ENCODE measurements at places on chromosomes 13 and 19. TPM values are rescaled to one million over a fixed set of nuclear protein-coding genes. Genes with fewer than 3 reads are reported as not detected.

DNA sequence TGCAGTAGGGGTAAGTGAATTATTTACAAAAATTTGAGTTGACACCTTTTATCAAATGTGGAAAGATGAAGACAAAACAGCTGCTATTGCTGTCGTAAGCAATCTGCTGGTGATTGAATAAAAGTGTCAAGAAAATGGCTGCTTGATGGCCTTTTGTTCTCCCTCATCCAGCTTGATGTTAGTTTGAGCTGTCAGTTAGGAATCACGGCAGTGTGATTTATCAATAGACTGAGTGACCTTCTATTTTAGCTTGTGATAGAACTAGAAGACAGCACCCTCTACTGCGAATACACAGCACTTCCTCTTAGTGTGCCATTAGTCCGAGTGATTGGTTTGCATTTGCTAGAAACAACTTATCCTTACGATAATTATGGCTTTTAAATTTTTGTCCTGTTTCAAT, 76.3 kb downstream of the MZT1 start:
- H3K27me3 ChIP-seq, result no peaks in the 10 kb centered on the region
- H3K27ac ChIP-seq, result no peak overlapping the region
- H3K4me1 ChIP-seq, result no peaks in the 10 kb centered on the region
- DNase-seq, result no peak
- no peak overlapping the region for H3K4me3 ChIP-seq
- H3K36me3 ChIP-seq, result no peaks in the 10 kb centered on the region

GRCh38 chr13:111664696-111665095, 344.3 kb downstream of the TEX29 start:
- H3K36me3 ChIP-seq, result no peaks in the 10 kb centered on the region
- no peak overlapping the region for H3K27ac ChIP-seq
- H3K27me3 ChIP-seq, result no peaks in the 10 kb centered on the region
- no peak overlapping the region for H3K4me3 ChIP-seq
- no peak for DNase-seq
- no peaks in the 10 kb centered on the region for H3K4me1 ChIP-seq

DNA sequence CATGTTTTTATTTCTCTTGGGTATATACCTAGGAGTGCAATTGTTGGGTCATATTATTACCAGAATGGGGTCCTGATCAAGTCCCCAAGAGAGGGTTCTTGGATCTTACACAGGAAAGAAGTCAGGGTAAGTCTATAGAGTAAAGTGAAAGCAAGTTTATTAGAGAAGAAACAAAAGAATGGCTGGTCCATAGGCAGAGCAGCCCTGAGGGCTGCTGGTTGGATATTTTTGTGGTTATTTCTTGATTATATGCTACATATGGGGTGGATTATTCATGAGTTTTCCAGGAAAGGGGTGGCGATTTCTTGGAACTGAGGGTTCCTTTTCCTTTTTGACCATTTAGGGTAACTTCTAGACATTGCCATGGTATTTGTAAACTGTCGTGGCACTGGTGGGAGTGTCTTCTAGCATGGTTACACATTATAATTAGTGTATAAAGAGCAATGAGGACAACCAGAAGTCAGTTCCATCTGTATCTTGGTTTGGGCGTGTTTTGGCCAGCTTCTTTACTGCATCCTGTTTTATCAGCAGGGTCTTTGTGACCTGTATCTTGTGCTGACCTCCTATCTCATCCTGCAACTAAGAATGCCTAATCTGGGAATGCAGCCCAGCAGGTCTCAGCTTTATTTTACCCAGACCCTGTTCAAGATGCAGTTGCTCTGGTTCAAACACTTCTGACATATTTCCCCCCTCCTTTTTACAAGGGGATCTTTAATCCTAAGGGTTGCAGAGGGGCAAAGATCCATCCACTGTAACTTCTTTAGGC, 41.1 kb downstream of the CEACAM1 start:
- H3K27me3 ChIP-seq, result no peaks in the 10 kb centered on the region
- no peak overlapping the region for H3K27ac ChIP-seq
- no peak overlapping the region for H3K4me3 ChIP-seq
- DNase-seq, result no peak
- no peaks in the 10 kb centered on the region for H3K36me3 ChIP-seq

GRCh38 chr19:4338441-4339355, at the start of gene STAP2:
Gene STAP2, minus strand, starts transcription at chr19:4338827. Its CDS starts 74 bp downstream, at chr19:4338753.
- H3K4me3 ChIP-seq, result peak within 1 kb of the TSS; percentile 53
- no peaks in the 10 kb centered on the region for H3K27me3 ChIP-seq
- peaks cover 24% of the 10 kb centered on the region for H3K4me1 ChIP-seq
- DNase-seq, result peak; percentile 39

- H3K4me3 ChIP-seq, result no peak overlapping the region
- no peaks in the 10 kb centered on the region for H3K36me3 ChIP-seq
- DNase-seq, result no peak
Observed at GRCh38 chr19:29040292-29040691, 172.7 kb downstream of the UQCRFS1 start.

DNA sequence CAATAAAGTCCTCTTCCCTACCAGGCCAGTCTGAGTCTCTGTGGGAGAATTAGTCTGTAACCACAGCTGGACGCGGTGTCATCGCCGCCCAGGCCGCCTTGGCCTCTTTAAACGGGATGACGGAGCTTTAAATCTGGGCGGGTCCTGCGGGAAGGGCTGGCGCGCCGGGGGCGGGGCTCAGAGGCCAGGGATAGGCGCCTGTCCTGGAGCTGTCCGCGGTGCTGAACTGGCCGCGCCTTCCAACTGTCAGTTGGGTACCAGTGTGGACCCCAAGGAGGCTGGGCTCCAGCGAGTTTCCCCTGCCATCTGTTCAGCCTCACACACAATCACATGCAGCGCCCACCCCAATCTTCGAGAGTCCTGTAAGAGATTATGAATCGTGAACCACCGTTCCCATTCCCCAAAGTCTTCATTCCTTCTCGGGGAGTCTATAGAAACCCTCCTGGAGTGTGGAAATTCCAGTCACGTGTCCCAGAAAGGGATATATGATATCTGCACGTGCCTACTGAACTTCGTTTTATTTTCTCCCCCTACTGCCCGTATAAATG, 11.5 kb downstream of the APLP1 start:
- H3K4me1 ChIP-seq, result peaks cover 4% of the 10 kb centered on the region
- H3K27ac ChIP-seq, result no peak overlapping the region
- no peaks in the 10 kb centered on the region for H3K36me3 ChIP-seq
- H3K27me3 ChIP-seq, result no peaks in the 10 kb centered on the region
- peak; percentile 78 for DNase-seq

DNA sequence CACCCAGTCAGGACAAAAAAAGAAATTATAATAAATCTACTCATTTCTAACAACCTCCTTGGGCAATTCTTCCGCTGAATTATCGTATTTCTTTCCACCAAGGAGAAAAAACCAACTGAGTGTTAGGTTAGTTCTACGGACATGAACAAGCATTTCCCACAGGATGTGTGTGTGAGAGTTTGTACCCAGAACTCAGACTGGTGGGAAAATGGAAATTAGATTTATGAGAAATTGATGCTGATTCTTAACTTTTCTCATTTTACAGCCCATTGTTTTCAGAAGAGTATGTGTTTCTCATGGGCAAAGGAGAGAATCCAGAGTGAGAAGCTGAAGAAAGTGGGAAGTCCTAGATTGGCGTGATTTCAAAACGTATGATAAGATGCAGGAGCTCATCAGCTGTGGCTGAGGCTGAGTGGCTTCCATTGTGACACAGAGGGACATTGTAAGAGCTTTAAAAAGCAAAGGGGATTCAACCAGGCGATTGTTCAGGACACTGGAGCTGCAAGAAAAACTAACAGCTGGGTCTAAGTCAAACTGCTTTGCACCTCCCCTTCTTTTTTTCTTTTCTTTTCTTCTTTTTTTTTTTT, 184.7 kb upstream of the ARGLU1 start:
- H3K27ac ChIP-seq, result no peak overlapping the region
- DNase-seq, result no peak
- H3K27me3 ChIP-seq, result no peaks in the 10 kb centered on the region
- no peaks in the 10 kb centered on the region for H3K4me1 ChIP-seq
- no peak overlapping the region for H3K4me3 ChIP-seq

DNA sequence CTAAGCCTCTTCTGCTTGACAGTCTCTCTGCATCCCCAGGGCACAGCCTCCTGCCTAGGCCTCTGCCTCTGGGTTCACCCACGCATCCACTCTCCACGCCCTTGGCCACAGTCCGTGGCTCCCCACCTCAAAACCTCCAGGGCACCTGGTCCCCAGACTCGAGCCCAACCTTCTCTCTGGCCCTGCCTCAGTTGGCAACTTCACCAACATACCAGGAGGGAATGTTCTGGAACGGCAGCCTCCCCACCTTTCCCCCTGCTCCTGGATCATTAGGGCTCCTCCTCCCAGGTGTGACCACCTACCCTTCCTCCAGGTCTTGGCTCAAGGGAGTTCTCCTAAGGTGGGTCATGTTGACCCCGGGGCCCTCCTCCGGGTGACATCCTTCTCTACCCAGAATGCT, 69.1 kb downstream of the SOX1 start:
- no peak for DNase-seq
- no peaks in the 10 kb centered on the region for H3K36me3 ChIP-seq
- no peaks in the 10 kb centered on the region for H3K27me3 ChIP-seq
- H3K27ac ChIP-seq, result no peak overlapping the region
- H3K4me1 ChIP-seq, result no peaks in the 10 kb centered on the region

DNA sequence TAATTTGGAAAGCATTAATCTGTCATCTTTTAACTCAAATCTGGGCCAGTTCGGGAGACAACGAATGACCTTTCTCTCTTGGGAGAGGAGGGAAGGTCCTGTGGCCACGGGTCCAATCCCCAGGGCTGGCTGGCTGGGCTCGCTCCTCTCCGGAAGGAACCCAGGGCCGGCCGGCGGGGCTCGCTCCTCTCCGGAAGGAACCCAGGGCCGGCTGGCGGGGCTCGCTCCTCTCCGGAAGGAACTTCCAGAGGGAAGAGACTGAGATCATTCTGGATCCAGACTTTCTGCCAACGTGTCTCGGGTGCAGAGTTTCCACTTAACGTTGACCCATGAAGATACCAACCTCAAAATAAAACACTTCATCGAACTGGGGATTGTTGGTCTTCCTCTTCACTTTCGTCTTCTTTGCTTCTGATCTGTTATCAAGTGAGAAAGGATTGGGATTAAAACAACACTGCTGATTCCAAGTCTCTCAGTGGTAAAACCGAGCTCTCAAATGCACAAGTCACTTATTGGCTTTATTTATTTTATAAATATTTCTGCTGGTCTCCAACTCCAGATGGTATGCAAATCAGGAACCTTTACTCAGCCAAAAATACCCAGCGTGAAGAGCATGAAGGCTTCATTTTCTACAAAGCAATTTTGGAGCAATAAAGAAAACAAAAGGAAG, 53.3 kb upstream of the C13orf46 start:
- H3K27ac ChIP-seq, result peak overlapping the region; percentile 49
- H3K27me3 ChIP-seq, result no peaks in the 10 kb centered on the region
- H3K4me1 ChIP-seq, result peaks cover 27% of the 10 kb centered on the region
- no peaks in the 10 kb centered on the region for H3K36me3 ChIP-seq
- H3K4me3 ChIP-seq, result no peak overlapping the region
- no peak for DNase-seq

GRCh38 chr13:20118268-20119140, 42.3 kb downstream of the GJA3 start:
- H3K4me3 ChIP-seq, result peak overlapping the region; percentile 70
- H3K27ac ChIP-seq, result no peak overlapping the region
- peak; percentile 39 for DNase-seq
- peaks cover 10% of the 10 kb centered on the region for H3K27me3 ChIP-seq

- no peaks in the 10 kb centered on the region for H3K36me3 ChIP-seq
- H3K27ac ChIP-seq, result no peak overlapping the region
- DNase-seq, result peak; percentile 29
- peaks cover 24% of the 10 kb centered on the region for H3K4me1 ChIP-seq
Observed at GRCh38 chr13:50527188-50527587, 316.3 kb downstream of the DLEU7 start.

DNA sequence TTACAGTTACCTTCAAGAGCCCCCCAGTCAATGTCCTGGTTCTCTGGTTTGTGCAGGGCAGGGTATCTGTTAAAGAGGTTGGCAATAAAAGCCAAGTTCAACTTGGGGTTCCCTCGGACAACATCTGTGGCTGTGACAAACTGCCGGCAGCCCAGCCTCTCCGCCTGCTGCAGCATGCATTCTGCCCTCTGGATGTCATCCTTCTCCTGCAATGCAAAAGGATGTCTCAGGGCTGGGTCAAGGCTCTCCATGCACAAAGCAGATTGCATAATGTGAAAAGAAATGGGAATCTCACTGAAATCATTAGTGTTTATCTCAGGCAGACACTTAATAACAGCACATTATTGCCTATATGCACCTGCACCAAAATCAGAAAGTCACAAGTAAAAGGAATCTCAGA, 35.1 kb downstream of the LCP1 start:
- H3K4me3 ChIP-seq, result no peak overlapping the region
- H3K27ac ChIP-seq, result no peak overlapping the region
- H3K36me3 ChIP-seq, result peaks cover 4% of the 10 kb centered on the region
- DNase-seq, result no peak
- no peaks in the 10 kb centered on the region for H3K27me3 ChIP-seq

DNA sequence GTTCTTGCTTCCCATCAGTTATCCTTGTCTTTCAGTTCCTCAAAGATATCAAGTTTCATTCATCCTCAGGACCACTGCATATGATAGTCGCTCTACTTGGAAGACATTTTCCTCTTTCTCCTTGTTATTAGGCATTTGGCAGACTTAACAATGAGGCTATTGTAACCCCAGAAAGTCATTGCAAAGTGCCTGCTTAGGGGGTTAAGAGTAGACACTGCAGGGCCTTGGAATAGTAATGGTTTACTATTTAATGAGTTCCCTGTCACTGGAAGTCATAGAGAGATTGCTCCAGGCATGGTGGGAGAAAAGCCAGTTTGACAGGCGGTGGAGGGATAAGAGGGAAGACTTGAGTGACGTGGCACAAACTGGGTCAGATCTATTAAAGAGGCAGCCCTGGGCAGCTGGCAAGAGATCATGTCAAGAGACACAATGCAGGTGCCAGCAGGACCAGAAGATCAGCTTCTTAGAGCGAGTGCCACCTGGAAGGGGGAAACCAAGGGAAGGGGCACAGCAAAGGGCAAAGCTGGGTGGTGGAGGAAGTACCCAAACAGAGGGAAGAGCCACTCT, 16.8 kb upstream of the CPB2 start:
- peaks cover 13% of the 10 kb centered on the region for H3K4me1 ChIP-seq
- H3K36me3 ChIP-seq, result no peaks in the 10 kb centered on the region
- H3K27ac ChIP-seq, result no peak overlapping the region
- no peak for DNase-seq
- no peaks in the 10 kb centered on the region for H3K27me3 ChIP-seq

DNA sequence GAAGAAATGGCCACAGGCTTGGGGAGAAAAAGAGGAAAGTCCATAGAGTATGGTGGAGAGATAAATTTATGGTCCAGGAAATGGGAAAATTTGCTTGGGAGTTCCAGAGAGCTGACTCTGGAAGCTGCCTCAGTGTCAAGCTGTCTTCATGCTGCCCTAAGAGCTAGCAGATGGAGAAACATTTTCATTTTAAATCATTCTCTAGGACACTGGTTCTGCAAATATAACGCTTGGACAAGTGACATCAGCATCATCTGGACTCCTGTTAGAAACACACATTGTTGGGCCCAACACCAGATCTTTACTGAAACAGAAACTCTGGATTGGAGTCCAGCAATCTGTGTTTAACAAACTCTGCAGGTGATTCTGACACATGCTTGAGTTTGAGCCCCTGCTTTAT, 592.0 kb upstream of the KLF12 start:
- no peaks in the 10 kb centered on the region for H3K4me1 ChIP-seq
- H3K27me3 ChIP-seq, result no peaks in the 10 kb centered on the region
- no peak for DNase-seq
- H3K36me3 ChIP-seq, result no peaks in the 10 kb centered on the region
- H3K4me3 ChIP-seq, result no peak overlapping the region
- H3K27ac ChIP-seq, result no peak overlapping the region

GRCh38 chr13:98301721-98302120, 124.7 kb upstream of the RNF113B start:
- no peak for DNase-seq
- no peak overlapping the region for H3K27ac ChIP-seq
- no peaks in the 10 kb centered on the region for H3K36me3 ChIP-seq
- H3K27me3 ChIP-seq, result no peaks in the 10 kb centered on the region
- no peaks in the 10 kb centered on the region for H3K4me1 ChIP-seq

TEKTIP1 gene
- 18.6 TPM for total RNA-seq

SIGLEC10 gene
- 49.4 TPM for total RNA-seq

FCAR gene
- total RNA-seq, result not detected

EBI3 gene
- 15.6 TPM for total RNA-seq
